Urinary bladder (tissue), 4 donors: ENCODE measurements at places on chromosomes 1 and 21. TPM values are rescaled to one million over a fixed set of nuclear protein-coding genes. Genes with fewer than 3 reads are reported as not detected.

KIF2C gene
- 9.4 TPM for total RNA-seq

NUDT17 gene
- 5.9 TPM for total RNA-seq

RAP1GAP gene
- 4.0 TPM for total RNA-seq

PRAMEF13 gene
- total RNA-seq, result not detected

KCNK1 gene
- total RNA-seq, result 7.2 TPM

SMG7 gene
- 47.5 TPM for total RNA-seq

RGSL1 gene
- total RNA-seq, result not detected

CRNN gene
- total RNA-seq, result not detected

HTR6 gene
- not detected for total RNA-seq

DNA sequence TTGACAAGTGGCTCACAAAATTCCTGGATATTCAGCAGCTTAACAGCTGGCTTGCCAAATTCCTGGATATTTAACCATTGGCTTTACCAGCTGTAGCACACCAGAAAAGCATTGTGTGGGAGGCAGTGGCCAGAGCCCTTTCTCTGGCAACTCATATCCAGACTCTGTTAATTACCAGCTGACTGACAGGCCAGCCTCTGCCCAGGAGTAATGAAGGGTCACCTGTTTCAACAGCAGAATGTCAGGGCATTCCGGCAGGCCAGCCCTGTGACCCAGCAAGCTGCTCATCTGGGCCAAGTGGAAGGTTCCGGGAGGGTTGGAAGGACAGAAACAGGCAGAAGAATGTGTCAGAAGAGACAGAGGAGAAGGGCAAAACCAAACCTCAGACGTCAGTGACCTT lies 35.2 kb upstream of the KIRREL1 start:
- no peak for DNase-seq

GRCh38 chr1:3680488-3681230 lies 28.3 kb downstream of the TP73 start:
- DNase-seq, result no peak

- DNase-seq, result no peak
Measured at GRCh38 chr1:93770640-93771039, 89.0 kb upstream of the BCAR3 start.

GRCh38 chr1:118304722-118305359 lies 119.8 kb upstream of the SPAG17 start:
- DNase-seq, result no peak

GRCh38 chr1:86753700-86754099 lies 49.3 kb downstream of the SH3GLB1 start:
- DNase-seq, result no peak

DNA sequence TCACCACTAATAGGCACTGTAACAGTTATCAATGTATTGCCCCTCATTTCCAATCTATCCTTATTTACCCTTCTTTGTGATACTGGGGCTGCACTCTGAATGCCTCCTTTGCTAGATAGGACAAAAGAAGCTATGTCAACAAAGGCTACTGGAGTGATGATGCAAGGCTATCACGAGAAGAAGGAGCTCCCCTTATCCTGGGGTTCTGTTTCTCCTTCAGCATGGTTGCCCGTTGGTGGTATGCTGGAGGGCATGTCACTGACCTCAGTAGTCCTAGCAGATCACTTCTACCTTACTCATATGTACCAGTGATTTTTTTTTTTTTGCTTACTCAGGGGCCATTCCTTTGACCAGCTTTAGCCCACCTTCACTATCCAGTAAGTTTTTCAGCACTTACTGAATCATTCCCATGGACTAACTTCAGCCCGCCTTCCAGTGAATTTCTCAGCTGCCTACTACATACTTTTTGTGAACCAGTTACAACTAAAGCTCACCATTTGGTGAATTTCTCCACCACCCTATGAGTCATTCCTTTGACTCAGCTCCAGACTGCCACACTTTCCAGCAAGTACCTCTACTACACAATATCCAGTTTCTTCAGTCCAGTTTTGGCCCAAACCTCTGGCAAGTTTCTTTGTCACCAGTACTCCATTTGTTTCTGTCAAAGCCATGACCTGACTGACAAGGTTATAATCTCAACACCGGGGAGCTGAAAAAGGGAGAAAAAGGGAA lies 944.5 kb downstream of the KCNT2 start:
- DNase-seq, result no peak

GRCh38 chr1:39919545-39919944 lies 17.8 kb upstream of the MYCL start:
- no peak for DNase-seq

DNA sequence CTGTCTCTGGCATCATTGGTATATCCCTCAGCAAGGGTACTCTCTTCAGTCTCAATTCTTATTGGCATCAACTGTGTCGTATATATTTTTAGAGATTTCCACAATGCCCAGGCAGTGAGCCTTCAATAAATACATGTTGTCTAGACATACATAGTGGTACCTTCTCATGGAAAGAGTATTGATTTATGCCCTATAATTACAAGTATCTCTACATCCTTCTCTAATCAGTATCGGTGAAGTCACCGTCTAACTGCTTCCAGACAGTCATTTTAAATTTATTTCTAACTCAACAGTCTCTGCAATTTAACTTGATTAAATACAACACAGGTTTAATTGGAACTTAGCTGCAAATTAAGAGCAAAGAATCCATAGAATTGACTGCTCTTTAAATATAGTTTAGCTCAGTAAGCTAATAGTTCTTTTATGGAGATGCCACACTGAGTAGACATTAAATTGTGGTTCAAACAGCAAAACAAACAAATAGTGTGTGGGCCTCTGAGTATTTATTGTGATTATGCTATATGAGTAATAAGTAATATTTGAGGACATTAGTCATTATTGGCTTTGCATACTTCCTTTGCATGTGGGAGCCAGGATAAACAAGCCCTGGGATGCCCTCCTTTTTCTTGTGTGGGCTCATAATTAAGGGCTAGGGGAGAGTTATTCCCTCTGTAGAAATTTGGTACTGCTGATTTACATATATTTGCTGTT lies 126.9 kb upstream of the DUSP10 start:
- no peak for DNase-seq

- no peak for DNase-seq
Measured at GRCh38 chr1:218874313-218874712, 299.4 kb upstream of the LYPLAL1 start.

GRCh38 chr1:165254896-165255625 lies 101.5 kb downstream of the LMX1A start:
- DNase-seq, result no peak

DNA sequence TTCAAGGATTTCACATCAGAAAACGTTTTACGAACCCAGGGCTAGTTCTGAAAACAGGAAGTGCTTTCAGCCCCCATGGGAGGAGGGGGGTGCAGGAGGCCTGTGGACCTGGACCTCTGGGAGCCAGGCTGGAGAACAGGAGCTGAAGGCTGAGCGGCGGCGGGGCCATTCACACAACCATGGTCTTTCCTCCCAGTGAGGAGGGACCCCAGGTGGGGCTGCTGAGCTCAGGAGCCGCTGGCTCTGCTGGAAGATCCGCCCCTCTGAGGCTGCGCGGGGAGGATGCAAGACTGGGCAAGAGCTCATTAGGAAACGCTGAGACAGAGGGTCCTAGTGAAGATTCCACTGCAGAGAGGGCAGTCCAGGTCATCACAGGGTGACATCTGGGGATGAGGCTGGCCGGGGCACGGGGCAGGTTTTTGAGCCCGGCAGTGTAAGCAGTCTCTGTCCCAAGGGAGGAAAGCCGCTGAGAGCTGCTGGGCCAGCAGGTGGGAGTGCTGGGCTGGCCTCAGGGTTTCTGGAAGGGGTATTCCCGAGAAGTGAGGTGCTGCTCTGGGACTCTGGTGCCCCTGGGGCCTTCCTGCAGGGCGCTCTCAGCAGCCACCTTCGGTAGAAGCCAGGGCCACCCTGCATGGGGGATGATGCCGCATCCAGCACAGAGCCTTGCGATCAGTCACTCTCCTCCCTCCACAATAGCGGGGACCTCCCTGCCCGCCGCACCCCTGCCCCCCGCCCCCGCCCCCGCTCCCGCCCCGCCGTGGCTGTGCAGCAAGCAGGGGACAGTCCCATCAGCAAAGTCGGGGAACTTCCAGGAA lies 7.5 kb downstream of the MX2 start:
- DNase-seq, result no peak

DNA sequence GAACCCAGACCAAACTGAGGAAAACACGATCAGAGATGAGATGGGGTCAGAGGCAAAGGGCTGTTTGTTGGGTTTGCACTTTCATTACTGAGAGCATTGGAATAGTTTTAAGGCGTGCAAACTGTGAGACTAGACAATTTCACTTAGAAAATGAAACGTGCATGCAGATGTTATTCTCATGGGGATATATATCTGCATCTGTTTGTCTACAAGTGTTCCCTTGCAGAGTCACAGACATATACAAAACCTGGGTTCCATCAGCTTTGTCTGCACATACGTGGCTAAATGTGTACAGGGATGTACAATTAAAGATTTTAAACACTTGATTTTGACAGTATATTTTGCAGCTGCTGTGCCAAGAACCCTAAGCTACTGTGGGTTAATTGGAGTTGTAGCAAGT lies 355.4 kb downstream of the KIF26B start:
- DNase-seq, result no peak

GRCh38 chr1:85495556-85495955 lies 30.6 kb upstream of the DDAH1 start:
- DNase-seq, result no peak

DNA sequence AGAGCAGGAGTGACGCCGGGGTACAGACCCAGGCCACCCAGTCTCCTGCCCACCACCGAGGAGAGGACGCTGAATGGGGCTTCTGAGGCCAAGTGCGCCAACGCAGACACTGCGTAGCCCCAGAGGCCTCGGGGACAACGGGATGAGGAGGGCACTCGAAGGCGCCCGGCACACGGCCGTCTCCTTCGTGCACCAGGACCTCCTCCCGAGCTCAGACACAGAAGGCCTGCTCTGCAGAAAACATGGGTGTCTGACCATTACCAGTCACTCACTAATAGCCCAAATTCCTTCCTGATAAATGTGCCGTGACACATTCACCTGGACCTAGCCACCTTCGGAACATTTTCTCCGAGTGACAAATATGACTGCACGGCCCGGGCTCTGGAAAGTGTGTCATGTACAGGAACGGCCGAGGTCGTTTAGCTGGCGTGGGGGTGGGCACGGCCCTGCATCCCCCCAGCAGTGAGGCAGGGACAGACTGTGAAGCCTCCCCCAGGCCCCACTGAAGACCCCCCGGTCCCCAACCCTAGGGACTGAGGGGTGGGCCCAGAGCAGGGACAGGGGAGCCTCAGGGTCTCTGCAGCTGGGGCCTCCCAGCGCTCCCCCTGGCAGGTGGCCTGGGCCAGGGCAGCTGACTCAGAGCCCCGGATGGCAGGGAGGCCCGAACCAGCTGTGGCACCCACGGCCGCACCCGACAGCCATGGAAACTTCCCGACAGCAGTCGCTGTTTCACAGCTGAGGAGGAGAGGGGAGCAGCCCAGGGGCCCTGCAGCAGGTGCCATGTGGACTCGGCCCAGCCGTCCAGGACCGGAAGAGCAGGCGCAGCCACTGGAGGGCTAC lies 16.7 kb upstream of the COL6A2 start:
- no peak for DNase-seq

- DNase-seq, result peak; percentile 4
Measured at GRCh38 chr1:28973596-28974421, 59.4 kb downstream of the EPB41 start.

DNA sequence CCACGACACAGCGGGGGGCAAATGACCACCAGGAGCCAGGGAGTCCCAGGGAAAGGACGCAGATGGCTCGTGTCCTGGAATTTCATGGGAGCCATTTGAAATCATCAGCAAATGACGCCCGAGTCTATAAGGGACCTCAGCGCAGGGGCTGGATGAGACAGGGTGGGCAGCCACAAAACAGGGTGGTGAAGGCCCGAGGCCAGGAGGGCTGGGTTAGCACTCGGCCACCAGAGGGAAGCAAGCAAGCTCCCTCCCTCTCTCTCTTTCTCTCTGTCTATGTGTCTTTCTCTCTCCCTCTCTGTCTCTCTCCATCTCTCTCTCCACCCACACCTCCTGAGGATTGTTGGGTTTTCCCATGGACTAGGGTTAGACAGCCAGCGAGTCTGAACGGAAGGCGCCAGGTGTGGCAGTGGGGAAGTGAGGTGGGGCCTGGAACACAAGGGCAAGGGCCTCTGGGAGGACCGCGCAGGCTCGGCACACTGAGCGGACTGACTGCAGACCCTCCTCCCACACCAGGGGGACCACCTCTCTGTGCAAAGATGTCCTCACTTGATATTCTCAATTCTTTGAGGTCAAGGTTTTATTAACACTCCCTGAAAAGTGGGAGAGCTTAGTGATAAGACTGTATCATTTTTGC lies 73.8 kb upstream of the TMPRSS2 start:
- no peak for DNase-seq

DNA sequence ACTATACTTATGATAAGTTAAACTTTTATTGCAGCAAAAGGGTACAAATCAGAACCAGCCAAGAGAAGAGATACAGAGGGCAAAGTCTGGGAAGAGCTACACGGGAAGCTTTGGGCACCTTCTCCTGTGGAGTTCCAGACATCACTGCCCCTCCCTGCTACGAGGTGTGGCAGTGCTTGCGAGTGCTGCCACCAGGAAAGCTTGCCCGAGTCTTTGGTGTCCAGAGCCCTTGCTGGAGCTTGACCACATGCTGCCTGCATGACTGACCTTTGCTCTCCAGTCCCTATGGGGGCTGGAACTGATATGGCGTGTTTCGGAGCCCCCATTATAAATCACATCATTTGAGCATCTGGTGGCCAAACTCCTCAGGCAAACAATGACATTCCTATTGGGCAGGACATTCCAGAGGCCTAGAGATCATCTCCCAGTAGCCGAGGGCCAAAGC lies 23.4 kb downstream of the PLEKHO1 start:
- DNase-seq, result no peak

- DNase-seq, result no peak
Measured at GRCh38 chr1:214044438-214045214, 56.9 kb downstream of the PROX1 start.

GRCh38 chr1:25117233-25117823 lies 115.0 kb downstream of the SYF2 start:
- DNase-seq, result no peak

- no peak for DNase-seq
Measured at GRCh38 chr1:160626509-160627342, 20.1 kb downstream of the SLAMF1 start.

DNA sequence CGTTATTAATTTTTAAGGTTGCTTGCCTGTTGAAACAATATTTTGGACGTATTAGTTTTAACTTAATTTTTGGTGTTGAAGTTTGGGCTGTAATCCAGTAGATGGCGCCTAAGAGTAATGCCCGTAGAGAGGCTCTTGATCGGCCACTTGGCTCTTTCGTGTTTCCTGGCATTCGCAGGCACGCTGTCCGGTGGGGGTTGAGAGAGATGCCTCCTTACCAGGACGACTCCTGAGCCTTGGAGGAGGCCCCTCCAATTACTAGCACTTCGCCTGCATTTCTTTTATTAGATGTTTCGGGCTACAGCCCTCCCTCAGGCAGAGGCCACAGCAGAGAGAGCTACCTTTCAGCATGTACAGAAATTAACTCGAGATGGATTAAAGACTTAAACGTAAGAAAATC lies 12.0 kb downstream of the OR2M4 start:
- no peak for DNase-seq

- DNase-seq, result no peak
Measured at GRCh38 chr21:17506951-17507350, 5.9 kb upstream of the CXADR start.

- DNase-seq, result no peak
Measured at GRCh38 chr21:35019631-35020032, 29.5 kb downstream of the RUNX1 start.

GRCh38 chr1:154466921-154467417 lies 35.0 kb upstream of the TDRD10 start:
- DNase-seq, result no peak
